Glutamatergic neuron (in vitro differentiated cells): ENCODE measurements at places on chromosomes 5 and 9.

GRCh38 chr9:8254541-8254940, 455.0 kb upstream of the DMAC1 start:
- no peak overlapping the region for H3K27ac ChIP-seq
- no peaks in the 10 kb centered on the region for H3K4me1 ChIP-seq
- no peaks in the 10 kb centered on the region for H3K36me3 ChIP-seq

DNA sequence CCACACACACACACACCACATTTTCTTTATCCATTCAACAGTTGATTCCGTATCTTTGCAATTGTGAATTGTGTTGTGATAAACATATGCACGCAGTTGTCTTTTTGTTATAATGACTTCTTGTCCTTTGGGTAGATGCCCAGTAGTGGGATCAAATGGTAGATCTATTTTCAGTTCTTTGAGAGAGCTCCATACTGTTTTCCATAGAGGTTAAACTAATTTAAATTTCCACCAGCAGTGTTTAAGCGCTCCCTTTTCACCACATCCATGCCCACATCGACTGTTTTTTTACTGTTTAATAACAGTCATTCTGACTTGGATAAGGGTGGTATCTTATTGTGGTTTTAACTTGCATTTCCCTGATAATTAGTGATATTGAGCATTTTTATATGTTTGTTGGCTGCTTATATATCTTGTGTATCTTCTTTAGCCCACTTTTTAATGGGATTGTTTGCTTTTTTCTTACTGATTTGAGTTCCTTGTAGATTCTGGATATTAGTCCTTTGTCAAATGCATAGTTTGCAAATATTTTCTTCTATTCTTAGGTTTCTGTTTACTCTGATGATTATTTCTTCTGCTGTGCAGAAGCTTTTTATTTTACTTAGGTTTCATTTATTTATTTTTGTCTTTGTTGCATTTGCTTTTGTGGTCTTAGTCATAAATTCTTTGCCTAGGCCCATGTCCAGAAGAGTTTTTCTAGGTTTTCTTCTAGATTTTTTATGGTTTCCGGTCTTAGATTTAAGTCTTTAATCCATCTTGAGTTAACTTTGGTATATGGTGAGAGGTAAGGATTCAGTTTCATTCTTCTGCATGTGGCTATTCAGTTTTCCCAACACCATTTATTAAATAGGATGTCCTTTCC, 82.4 kb downstream of the SH3RF2 start:
- H3K36me3 ChIP-seq = no peaks in the 10 kb centered on the region
- H3K27me3 ChIP-seq = peaks cover 1% of the 10 kb centered on the region
- no peaks in the 10 kb centered on the region for H3K4me1 ChIP-seq
- no peak overlapping the region for H3K27ac ChIP-seq
- H3K4me3 ChIP-seq = no peak overlapping the region

DNA sequence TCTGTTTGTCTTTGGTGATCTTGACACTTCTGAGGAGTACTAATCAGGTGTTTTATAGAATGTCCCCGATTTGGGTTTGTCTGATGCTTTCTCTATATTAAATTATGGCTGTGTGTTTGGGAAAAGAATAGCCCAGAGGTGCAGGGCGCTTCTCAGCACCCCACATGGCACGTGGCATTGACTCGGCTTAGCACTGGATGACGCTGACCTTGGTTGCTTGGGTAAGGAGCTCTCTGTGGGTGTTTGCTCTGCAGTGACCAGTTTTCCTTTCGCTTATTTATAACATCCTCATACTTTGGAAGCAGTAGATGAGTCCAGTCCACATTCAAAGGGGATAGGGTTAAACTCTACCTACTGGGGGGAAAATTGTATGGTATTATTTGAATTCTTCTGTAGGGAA, 12.5 kb upstream of the FAM120AOS start:
- no peaks in the 10 kb centered on the region for H3K27me3 ChIP-seq
- peaks cover 15% of the 10 kb centered on the region for H3K4me1 ChIP-seq
- no peak overlapping the region for H3K27ac ChIP-seq

GRCh38 chr5:54930736-54931135, 54.7 kb downstream of the ESM1 start:
- peaks cover 4% of the 10 kb centered on the region for H3K36me3 ChIP-seq
- peaks cover 10% of the 10 kb centered on the region for H3K4me1 ChIP-seq
- H3K27ac ChIP-seq = no peak overlapping the region
- no peak for DNase-seq
- peaks cover 2% of the 10 kb centered on the region for H3K27me3 ChIP-seq

GRCh38 chr9:120385606-120386389, 194.2 kb downstream of the CDK5RAP2 start:
- H3K27ac ChIP-seq = no peak overlapping the region
- no peaks in the 10 kb centered on the region for H3K36me3 ChIP-seq
- no peak for DNase-seq
- H3K4me3 ChIP-seq = no peak overlapping the region
- H3K27me3 ChIP-seq = peaks cover 13% of the 10 kb centered on the region
